ENCODE measurements at places on chromosomes 7 and 10. TPM values are rescaled to one million over a fixed set of nuclear protein-coding genes. Genes with fewer than 3 reads are reported as not detected.
A peak's percentile ranks its signal among the peaks of the same experiment; 100 is the strongest.

DNA sequence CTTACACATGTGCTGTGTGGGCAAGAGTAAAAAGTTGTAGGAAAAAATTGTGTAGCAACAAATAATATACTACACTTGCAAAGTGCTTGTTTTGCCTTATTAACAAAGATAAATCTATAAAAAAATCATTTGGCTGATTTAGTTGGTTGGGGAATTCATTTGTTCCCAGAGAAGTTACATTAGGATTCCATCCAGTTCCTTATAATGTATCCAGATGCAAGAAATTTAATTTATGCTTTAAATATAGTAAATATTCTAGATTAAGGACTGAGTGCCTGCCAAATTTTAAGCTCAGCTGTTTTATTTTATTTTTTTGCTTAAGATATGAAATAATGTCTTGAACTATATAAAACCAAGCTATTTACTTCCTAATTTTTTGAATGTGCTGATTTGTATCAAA is 1169.9 kb downstream of the NXPH1 start:
- DNase-seq = no peak

DNA sequence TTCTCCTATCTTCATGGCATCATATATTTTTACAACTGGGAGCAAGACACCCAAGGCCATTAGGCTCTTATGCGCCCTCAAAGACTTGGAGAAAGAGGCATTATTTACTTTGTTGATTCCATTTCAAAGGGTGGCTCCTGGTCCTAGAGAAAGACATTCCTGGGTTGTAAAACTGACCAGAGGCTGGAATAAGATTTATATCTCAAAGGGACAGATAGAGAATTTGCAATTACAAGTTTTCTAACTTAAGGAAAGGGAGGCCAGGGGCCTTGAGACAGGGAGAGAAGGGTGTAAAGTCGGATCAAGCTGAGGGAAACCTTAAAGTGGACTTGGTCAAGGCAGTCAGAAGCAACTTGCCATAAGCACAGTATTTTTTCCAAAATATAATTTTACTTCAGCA is 1086.0 kb downstream of the SORCS3 start:
- DNase-seq = no peak

DNA sequence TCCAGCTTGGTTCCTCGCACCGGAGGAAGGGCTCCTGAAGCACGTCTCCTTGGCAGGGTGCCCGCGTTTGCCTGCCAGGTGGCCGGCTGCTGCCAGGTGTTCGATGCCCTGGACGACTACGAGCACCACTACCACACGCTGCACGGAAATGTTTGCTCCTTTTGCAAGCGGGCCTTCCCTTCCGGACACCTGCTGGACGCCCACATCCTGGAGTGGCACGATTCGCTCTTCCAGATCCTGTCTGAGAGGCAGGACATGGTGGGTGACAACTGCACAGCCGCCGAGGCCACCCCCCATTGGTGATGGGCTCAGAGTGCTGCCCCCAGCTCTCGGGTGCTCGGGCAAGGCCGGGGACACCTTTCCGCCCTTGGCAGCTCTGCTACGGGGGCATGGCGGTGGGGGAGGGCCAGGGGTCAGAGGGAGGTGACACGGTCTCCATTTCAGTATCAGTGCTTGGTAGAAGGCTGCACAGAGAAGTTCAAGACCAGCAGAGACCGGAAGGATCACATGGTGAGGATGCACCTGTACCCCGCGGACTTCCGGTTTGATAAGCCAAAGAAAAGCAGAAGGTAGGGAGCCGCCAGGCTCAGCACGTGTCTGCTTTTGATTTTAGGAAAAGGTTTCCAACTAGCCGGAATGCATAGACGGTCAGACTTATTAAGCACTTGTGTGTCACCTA is 1.1 kb downstream of the ZNF511 start:
- DNase-seq = no peak

DNA sequence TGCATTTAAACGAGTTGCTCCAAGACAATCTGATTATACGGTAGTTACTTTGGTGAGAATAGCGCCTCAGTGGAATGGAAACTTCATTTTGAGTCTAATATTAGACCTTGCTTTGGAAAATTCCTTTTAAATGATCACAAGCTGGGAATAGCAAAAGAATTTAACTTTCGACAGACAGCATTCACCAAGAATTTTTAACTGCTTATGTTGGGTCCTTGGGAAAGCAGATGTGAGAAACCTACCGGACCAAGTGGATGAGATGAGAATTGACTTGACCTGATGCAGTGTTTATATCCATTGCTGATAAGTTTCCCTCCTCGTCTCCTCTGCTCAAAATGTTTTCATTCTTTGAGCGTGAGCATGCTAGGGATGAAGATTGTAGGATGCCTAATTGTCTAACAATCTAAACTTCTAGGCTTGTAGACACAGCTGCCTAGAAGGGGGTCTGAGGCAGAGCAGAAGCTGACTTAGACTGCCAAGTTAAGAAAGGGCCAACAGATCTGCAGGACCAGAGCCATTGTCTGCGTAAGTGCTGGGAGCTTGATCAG is 126.9 kb downstream of the CNNM2 start:
- DNase-seq = peak; percentile 82

The CHST3 gene
- 19.3 TPM for total RNA-seq

The PTEN gene
- 316 TPM for total RNA-seq

GRCh38 chr10:70137927-70138883 is 5.6 kb upstream of the AIFM2 start:
- no peak for DNase-seq

GRCh38 chr10:34922138-34922537 is 107.0 kb upstream of the PARD3 start:
- no peak for DNase-seq

The ANKRD30A gene
- total RNA-seq = not detected

DNA sequence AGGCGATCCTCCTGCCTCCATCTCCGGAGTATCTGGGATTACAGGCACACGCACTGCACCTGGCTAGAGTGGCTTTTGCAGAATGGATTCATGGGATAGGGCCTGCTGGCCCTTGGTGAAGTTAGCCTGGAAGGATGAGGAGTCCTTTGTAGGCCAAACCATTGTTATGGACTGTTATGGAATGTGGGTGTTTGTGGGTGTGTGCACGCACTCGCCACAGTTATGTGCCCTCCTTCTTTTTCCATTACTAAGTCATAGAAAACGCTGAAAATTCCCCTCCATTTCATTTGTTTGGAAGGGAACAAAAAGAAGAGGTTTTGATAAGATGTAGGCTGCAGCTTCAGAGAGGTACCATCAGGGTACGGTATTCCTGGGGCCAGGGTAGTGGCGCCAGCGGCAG is 15.0 kb downstream of the ZNF862 start:
- peak; percentile 10 for DNase-seq

DNA sequence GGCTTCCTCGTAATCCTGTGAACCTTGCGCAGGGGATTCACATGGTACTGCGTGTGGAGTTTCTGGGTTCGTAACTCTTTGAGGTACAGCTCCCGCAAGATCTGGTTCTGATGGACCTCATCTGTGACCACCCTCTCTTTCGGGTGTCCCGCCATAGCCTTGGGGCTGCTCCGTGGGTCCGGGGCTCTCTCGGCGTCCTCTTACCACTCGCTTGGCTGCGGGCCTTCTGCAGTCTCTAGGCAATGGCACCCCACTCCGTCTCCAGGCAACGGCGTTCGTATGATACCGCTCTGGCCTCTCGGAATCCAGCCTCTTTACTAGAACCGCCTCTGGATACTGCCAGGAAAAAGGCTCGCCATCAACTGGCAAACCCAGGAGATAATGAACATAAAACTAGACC is 54.7 kb upstream of the AMPH start:
- no peak for DNase-seq

GRCh38 chr7:155543011-155543876 is 3.1 kb downstream of the CNPY1 start:
- DNase-seq = no peak

- DNase-seq = no peak
Observed at GRCh38 chr7:129462420-129462819, 28.2 kb downstream of the STRIP2 start.

The SDK1 gene
- not detected for total RNA-seq

The ZNF467 gene
- total RNA-seq = 0.27 TPM

- DNase-seq = no peak
Observed at GRCh38 chr10:99375426-99375825, 46.3 kb downstream of the CNNM1 start.

DNA sequence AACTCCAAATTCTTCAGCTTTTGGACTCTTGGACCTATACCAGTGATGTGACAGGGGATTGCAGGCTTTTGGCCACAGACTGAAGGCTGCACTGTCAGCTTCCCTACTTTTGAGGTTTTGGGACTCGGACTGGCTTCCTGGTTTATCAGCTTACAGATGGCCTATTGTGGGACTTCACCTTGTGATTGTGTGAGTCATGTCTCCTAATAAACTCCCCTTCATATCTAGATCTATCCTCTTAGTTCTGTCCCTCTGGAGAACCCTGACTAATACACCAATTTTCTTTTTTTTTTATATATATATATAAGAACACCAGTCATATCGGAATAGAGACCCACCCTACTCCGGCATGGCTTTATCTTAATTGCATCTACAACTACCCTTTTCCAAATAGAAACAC is 166.8 kb downstream of the ETV1 start:
- DNase-seq = peak; percentile 67

GRCh38 chr7:111380945-111381344 is 181.3 kb downstream of the IMMP2L start:
- no peak for DNase-seq

- DNase-seq = peak; percentile 56
Observed at GRCh38 chr10:1061930-1062774, 6.0 kb downstream of the WDR37 start.

DNA sequence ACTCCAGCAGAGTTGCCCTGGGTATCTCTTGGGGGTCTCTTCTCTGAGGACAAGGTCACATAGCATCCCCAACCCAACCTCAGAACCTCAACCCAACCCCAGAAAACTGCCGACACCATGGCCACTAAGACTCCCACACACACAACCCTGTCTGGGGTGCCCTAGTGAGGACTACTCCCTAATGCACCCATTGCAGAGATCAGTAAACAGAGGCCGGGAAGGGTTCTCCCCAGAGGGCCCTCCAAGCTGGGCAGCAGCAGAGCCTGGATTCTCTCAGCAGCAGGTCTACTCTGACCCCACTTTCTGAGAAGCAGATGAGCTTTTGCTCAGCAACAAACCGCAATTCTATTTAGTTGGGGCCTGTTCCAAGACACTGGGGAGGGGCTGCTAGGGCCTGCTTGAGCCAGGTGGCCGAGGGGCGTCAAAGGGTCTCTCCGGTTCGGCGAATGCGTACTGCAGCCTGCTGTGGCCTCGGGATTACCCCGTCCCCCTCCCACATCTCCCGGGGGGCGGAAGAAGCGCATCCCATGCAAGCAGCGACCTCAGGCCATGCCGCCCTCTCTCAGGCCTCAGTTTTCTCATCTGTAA is 828 bp downstream of the OGDHL start:
- no peak for DNase-seq

The OR9A2 gene
- not detected for total RNA-seq

The GPR85 gene
- 2.4 TPM for total RNA-seq

The RNLS gene
- 16.8 TPM for total RNA-seq

GRCh38 chr7:156503196-156503595 is 137.4 kb upstream of the RNF32 start:
- DNase-seq = no peak

DNA sequence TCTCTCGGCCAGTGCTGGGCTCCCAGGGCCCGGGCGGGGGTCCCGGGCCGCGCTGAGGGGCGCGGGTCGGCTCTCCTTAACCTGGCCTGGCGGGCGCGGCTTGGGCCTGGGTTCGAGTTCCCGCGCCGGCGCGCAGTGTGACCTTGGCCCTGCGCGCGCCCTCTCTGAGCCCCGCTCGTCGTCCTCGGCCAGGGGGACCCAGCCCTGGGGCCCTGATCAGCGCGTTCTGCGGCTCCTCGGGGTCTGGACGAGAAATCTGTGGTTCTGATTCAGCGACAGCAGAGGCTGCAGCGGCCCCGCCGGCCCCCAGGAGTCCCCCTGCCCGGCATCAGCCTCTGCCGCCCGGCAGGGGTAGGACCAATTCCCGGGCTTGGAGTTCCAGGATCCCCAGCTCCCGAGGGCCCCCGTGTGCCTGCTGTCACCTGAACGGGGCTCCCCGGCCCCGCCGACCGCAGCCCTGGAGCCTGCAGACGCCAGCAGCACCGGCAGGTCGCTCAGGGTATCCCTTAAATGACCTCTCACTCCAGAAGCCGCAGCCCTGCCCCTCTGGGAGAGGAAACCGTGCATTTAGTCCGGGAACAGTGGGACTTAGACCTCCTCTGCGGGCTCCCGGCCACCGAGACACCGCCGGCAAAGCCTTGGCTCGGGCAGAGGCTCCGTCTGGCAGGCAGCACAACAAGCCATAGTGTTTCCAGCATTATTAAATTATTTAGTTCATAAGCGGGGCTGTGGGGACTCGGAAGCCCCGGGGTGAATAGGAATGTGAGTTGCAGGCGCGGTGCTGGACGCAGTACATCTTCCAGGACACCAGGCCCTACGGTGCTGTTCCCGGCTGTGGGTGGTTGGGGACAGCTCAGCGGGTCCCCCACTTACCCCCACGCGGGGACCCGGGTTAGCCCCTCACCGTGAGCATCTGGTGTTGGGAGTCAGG is 572 bp downstream of the CHST12 start:
- peak; percentile 30 for DNase-seq

DNA sequence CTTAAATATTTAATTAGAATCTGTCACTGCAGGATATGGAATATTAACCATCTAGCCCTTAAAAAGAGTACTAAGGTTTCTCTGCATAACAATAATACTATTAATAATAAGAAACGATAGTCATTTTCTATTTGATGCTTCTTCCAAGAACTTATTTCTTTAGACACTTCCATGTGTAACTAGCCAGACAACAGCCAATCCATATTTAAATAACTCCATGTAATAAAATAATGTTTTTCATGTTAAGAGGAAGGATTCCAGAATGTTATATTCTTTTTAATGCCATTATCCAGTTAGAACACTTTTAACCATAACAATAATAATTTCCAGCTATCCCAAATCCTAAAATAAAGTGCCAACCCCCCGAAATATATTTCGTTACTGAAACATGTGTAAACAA is 170.1 kb upstream of the WNT16 start:
- no peak for DNase-seq

DNA sequence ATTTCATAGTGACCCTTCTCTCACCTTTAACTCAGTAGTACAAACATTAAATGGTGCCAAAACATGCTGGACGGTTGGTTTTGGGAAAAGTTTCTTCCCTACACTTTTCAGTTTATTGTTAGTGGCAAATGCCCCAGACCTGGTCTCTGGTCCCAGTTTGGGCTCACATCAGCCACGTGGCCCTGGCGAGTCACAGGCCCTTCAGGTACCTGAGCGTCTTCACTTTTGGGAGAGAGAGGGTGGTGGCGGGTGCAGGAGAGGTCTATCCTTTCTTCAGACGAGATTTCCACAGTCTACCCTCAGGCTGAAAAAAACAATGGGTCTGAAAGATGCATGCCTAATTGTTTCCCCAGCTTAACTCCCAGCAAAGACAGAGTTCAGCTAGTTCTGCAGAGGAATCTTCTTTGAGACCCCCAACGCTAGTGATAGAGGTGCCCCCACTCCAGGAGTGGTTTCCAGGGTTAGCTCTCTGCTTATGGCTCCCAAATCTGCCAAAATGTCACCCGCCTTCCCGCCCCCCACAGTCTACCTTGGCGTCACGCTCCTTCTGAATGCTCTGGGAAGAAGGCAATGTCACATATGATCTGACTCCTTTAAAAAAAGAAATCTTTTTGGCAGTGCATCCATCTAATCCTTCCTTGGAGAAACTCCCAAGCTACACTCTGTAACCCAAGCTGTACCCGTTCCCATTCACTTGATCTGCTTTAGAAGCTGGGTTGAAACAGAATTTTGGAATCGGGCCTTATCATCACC is 384.8 kb upstream of the FOXK1 start:
- DNase-seq = no peak

The NME8 gene
- total RNA-seq = not detected

Measured in fibroblast of the aortic adventitia (primary cell).